ENCODE measurements at places on chromosomes 2 and 18. TPM values are rescaled to one million over a fixed set of nuclear protein-coding genes. Genes with fewer than 3 reads are reported as not detected.

DNA sequence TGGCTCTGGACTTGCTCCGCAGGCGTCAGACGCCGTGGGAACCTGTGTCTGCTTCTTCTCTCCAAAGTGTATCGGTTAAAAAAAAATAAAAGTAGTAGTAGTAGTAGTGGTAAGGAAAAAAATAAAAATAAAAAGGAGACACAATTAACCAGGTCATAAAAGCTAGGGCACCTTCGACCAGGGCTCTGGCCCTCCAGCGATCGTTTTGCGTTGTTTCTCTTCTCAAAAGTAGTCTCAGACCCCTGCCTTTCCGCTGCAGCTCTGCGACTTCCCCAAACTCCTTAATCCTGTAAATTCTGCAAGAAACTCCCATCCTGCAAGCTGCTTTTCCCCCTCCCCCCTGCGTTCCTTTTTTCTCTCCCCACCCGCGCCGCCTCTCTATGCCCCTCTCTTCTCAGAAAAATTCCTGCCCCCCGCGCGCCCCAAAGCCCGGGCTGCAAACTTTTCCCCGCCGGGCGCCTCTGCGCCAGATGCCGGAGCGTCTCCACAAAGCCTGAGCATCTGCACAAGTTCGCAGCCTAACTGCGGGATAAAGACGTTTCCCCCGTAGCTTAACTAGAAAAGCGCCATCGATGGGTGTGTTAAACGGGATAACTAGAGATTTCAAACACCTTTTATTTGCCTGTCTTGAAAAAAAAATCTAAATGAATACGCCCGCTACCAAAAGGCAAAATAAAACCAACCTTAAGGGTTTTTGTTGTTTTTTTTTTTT lies 1.8 kb upstream of the SALL3 start:
- no peak for DNase-seq

GRCh38 chr2:152763651-152764050 lies 45.2 kb downstream of the ARL6IP6 start:
- no peak for DNase-seq

DNA sequence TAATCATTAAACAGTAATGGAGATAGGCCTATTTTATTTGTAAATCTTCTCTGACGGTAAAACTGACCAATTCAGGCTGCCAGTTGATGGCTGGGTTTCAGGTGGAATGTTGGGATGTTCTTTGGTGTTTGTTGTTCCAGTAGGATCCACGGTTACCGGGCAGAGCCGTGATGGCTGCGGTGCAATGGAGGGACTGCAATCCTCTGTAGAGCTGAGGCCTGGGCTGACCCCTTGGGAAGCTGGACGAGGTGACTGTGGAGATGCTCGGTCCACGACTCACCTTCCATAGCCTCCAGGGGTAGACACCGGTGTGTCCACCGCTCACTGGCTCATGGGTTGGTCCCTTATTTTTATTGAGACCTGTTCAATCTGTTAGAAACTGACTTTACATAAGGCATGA lies 42.5 kb downstream of the ZNF519 start:
- no peak for DNase-seq

Gene ARHGAP25
- 3.5 TPM for total RNA-seq

- no peak for DNase-seq
These were observed 18.7 kb downstream of the MAPRE3 start for GRCh38 chr2:26989156-26989555.
